ENCODE measurements at places on chromosomes 5 and 9.

- no peak for DNase-seq
These were observed 29.3 kb upstream of the RFK start for GRCh38 chr9:76423216-76424177.

- no peak for DNase-seq
These were observed 678.8 kb upstream of the KLF4 start for GRCh38 chr9:108168236-108168850.

DNA sequence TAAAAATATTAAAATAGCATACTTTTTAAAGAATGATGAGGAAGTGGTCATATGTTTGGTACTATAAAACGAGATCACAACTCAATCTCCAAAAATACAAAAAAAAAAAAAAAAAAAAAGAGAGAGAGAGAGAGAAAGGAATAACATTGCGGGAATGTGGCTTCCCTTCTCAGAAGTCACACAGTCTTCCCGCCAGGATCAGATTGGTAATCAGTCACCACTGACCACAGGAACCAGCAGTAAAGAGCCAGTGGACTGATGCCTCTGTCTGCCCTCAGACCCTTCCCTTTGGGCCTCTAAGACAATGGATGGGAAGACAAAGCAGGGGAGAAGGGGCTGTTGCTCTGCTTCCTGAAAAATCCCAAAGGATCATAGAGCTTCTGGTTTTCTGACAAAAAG is 104.9 kb downstream of the KLHL3 start:
- no peak for DNase-seq

DNA sequence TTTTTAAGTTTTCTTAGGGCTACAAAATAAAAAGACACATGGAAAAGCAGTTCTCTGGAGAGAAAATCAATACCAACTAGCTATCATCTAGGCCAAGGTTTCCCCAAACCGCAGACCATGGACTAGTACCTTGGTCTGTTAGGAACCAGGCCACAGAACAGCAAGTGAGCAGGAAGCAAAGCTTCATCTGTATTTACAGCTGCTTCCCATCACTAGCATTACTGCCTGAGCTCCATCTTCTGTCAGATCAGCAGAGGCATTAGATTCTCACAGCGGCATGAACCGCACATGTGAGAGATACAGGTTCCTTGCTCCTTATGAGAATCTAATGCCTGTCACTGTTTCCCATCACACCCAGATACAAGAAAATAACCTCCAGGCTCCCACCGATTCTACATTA is 1907.6 kb upstream of the ACO1 start:
- no peak for DNase-seq

DNA sequence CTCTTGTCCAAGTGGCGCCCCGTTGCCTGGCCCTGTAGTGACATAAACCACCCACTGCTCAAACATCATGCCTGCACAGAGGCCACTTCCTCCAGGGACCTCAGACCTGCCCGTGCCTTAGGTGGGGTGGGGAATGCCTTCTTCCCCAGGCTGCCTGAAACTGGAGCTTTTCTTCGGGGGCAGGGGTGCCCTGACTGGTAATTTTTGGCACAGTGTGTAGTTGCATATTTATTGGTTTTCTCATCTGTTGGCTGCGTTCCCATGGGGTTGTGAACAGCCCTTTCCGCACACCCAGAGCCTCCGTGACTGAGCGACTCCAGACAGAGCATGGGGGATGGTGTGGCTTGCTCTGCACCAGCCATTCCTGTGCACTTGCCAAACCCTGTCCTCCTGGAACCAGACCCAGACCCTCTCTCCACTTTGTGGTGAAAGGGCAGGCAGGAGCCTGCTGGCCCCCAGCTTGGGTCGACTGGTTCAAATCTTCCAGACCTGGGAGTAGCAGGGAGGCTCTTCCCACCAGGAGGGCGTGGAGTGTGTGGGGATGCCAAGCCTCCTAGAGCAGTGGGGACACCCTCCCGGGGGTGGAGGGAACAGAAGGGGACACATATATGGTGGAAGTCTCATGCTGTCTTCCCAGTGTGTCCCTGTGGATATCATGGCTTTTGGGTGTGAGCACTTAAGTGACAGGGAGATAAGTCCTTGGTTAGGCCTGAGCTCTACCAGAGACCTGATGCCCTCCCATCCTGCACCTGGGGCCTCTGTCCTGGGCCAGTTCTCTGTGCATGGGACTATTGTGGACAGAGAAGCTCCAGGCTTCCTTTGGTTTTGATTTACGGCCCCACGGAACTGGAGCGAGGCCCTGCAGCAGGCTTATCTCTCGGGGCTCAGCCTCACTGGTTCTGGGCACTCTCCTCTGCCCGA is 39.6 kb downstream of the WNK2 start:
- no peak for DNase-seq

DNA sequence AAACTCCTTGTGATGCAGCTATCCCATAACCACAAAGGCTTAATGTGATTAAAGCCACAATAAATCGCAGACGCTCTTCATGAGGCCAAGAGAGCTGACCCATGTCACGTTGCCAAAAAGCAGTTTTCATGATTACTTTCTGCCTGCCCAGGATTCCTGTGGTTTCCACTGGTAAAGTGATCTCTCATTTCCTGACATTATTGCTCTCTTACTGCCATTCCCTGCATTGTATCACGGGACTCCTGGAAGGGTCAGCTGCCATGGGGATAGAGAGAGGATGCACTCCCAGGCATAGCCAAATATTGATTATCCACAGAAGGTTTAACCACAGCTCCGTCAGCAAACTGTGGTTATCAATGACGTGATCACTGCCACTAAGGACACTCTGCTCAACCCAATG is 103.8 kb upstream of the SLC1A3 start:
- no peak for DNase-seq

DNA sequence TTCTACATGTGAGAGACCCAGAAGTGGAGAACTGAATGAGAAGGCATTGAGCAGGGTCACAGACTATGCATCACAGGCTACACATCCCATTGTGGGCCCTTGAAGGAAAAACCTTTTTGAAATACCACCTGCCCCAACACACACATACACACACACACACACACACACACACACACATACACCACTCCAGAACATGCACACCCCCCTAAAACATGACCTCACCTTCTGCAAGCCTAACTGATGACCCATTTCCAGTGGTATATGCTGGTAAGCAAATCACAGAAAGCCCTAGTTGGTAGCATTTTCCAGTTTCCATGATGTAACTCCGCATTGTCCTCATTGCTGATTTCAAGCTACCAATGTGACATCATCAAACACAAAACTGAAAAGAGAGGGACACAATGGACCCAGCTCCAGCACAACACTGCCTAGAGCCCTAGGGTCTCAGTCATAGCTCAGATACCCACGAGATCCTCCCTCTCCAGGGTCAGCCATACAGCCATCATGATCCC is 36.4 kb downstream of the THBS4 start:
- no peak for DNase-seq

DNA sequence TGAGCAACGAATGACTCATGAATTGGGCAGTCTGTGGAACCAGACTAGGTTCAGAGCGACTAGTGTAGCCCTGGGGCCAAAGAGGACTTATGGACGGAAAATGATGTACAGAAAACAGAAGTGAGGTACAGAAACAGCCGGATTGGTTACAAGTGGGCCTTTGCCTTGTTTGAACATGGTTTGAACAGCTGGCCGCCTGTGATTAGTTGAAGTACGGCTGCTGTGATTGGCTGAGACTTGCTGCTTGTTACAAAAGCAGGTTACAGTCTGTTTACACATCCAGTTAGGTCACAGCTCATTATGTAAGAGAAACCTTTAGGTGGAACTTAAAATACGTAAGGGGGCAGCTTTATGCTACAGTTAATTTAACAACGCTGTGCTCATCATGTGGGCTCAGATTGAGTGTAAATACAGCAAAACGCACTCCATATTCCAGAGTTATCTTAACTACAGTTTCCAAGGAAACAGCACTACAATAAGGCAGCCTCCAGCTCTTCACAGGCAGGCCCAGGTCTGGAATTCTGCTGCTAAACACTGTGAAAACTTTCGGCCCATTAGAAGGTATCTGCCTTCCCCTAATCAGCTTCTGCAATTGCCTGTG is 6.5 kb downstream of the AMACR start:
- no peak for DNase-seq

GRCh38 chr9:109474944-109475343 is 23.2 kb downstream of the PTPN3 start:
- DNase-seq: no peak

GRCh38 chr9:70563010-70563409 is 148.6 kb upstream of the KLF9 start:
- DNase-seq: no peak
